ENCODE measurements at places on chromosomes 13 and 19.

DNA sequence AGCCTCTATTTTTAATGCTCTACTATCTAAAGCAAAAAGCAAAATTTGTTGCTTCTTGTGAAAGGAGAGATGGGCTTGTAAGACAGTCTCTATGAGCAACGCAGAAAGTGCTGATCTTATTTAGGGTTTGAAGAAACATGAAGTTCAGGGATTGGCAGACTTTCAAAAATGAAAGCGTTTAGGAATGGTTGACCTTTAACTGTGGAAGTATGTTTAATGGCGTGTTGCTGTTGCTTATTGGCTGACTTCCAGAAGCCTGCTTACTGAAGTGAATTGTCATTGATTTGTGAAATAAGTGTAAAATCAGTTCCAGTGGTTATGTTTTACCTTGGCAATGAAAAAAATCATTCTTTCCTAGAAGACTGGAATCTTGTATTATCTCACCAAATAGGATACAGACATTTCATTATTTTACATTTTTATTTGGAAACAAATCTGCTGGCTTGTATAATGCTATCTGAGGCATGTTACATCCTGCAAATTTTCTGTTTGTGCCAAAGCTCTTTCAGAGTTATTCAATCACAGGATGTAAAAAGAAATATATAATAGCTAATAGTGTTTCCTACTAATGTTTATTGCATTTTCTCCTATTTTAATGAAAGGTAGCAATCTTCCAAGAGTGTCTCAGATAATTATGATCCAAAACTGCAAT, 221.3 kb upstream of the SLITRK6 start:
- DNase-seq = no peak

DNA sequence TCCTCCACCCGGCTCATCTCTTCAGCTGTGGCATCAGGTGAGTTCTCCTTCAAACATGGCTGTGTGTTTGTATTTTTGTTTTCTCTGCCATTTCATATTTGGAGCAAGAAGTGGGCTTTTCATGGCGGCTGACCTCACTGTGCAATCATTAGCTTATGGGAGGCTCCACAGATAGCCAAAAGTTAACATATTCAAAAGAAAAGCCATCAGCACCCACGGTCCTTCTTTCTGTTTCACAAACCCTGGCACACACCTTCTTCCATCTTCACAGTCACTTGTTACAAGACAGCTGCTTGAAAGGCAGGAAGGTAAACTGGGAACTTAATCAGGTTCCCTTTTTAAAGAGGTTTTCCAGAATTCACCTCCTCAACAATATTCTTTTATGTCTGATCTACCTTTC, 69.3 kb upstream of the ATP12A start:
- DNase-seq = no peak

DNA sequence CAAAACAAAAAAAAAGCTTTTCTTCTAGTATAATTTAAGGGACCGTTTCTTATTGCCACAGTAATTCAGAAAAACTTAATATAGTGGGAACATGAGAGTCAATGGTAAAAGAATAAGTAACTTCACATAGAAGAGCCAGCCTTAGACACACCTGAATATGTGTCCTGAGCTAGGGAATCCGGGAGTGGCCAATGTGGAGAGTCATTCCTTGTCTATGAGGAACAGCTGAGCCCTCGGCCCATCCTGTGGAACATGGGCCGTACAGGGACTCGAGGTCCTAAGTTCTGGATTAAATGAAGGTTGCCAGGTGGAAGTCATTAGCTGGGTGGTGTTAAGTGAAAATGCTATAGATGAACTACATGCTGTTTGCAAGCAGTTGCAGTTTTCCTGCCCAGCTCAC, 32.2 kb downstream of the EFNB2 start:
- no peak for DNase-seq

DNA sequence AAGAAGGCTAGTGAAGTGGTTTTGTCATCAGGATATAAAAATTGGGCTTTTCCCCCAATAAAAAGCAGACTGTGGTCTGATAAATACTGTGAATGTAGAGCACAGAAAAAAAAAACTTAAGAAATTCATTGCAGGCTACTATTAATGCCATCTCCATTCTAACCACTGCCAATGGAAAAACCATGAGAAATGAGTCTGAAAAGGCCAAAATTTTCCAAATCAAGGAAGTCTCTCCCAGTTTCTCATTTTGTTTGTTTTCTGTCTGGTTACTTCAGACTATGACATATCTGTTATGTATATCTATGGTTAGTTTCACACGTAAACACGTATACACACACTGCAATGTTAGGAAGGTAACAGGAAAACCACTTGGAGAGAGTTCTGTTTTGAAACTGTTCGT, 193.6 kb upstream of the TSC22D1 start:
- no peak for DNase-seq

DNA sequence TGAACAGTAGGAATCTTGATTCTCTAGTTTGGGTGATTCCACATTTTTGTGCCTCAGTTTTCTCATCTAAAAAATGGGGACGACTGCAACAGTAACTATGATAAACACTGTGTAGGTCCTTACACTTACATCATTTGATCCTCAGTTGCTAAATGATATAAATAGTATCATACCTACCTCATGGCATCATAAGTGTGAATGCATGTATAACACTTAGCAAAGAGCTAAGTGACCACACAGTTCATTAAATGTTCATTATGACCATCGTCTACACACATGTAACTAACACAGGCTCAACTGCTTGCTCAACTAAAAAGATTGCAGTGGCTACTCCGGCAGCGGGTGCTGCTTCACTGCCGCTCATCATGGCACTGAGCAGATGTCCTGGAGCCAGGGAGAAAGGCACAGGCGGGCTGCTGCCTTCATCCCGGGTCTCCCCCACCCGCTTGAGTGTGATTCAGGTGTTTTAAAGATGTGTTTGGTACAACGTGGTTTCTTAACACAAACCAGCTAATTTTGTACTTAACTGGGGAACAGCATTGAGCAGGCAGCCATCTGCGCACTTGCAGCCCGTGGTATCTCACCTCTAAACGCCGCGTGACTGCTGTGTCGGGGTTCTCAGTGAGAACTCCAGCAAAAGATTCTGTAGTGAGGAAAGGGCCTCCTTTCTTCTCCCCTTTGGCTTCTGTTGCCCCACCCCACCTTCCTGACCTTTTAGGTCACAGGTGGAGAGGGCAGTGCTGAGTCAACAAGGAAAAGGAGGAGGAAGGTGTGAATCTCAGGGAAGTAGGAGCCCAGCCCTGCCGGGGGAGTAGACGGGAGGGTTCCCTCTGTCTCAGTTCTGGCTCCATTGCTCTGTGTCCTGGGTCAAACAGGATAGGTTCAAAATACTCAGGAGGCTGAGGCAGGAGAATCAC, 11.7 kb upstream of the ACTN4 start:
- no peak for DNase-seq

DNA sequence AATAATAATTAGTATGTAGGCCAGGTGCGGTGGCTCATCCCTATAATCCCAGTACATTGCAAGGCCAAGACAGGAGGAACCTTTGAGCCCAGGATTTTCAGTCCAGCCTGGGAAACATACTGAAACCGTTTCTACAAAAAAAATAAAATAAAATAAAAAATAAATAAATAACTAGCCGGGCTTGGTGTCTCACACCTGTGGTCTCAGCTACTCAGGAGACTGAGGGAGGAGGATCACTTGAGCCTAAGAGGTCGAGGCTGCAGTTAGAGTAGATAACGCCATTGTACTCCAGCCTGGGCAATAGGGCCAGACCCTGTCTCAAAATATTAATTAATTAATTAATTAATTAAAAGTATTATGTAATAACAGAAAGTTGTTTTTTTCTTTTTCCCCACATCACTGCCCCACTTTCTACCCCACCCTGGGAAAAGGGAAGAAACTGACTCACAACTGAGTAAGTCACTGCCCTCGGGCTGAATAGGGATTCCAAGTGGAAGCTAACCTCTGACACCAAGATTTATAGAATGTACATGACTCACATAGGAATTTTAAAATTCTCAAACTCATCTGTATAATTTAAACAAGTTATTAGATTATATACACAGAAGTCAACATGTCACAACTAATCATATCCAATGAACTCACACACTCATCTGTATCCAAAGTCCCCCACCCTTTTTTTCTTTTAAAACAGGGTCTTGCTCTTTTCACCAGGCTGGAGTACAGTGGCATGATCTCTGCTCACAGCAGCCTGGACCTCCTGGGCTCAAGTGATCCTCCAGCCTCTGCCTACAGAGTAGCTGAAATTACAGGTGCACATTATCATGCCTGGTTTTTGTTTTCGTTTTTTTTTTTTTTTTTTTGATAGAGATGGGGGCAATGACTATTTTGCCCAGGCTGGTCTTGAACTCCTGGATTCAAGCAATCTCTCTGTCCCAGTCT, 12.5 kb downstream of the ZNF611 start:
- no peak for DNase-seq

- DNase-seq = no peak
Measured at GRCh38 chr19:44891016-44891882, at the start of gene TOMM40. TOMM40 (plus strand) TSS chr19:44891254; CDS start chr19:44891416, 162 bp downstream.

- no peak for DNase-seq
Measured at GRCh38 chr19:7456964-7457541, 31.8 kb downstream of the PEX11G start.

Measured in T-helper 22 cell (primary cell).